ENCODE measurements at places on chromosomes 4 and X. TPM values are rescaled to one million over a fixed set of nuclear protein-coding genes. Genes with fewer than 3 reads are reported as not detected.

Gene NPFFR2
- not detected for total RNA-seq

Gene CYBB
- total RNA-seq, result 9.7 TPM

Gene NWD2
- total RNA-seq, result 1.3 TPM

Gene CPE
- total RNA-seq, result 33.9 TPM

Gene CORIN
- total RNA-seq, result 0.52 TPM

Gene NSUN7
- total RNA-seq, result 18.1 TPM

Gene SYN1
- total RNA-seq, result 0.78 TPM
